Hematopoietic multipotent progenitor cell treated with erythropoietin and hydrocortisone succinate and interleukin-3 and kit ligand, for 4 days (in vitro differentiated cells): ENCODE measurements at places on chromosomes 7 and 10.

DNA sequence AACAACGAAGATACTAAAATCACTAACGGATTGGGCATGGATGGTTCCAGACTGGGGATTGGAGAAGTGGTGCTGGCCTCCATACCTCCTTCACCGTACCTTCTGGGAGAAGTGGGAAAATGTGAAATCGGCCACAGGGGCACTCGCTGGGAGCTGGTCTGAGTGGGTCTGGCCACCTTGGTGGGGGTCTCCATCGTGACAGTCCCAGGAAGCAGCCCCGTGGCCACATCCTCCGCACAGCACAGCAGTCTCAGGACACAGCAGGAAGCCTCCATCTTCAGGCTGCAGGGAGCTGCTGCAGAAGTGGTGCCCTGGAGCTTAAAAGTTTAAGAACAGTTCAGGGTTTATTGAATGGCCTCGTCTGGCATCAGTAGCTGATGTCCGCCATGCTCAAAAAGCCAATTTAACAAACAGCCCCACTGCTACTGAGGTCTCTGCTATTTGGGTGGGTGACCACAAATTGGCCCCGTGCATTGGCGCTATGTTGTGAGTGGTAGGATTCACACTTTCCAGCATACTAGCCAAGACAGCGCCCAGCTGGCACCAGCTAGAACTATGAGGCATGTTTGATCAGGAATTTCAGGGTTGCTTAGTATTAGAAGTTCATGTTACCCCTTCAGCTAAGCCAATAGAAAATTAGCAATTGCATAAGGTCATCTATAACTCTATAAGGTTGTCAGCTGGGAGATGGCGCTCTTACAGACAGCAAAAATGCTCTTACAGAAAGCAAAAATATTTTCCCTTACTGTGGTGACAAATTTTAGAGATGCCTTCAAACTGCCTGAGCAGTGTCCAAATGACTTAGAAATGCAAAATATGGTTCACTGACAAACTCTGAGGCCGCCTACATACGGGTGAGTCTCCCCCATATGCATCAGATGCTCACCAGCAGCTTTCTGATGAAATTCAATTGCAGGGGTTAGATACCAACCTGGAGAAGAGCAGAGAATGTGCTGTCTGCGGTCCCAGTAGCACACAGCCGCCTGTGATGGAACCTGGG lies 17.0 kb downstream of the PKD1L1 start:
- no peak for DNase-seq

GRCh38 chr7:147380926-147381325 lies 1209.6 kb upstream of the C7orf33 start:
- no peak for DNase-seq

DNA sequence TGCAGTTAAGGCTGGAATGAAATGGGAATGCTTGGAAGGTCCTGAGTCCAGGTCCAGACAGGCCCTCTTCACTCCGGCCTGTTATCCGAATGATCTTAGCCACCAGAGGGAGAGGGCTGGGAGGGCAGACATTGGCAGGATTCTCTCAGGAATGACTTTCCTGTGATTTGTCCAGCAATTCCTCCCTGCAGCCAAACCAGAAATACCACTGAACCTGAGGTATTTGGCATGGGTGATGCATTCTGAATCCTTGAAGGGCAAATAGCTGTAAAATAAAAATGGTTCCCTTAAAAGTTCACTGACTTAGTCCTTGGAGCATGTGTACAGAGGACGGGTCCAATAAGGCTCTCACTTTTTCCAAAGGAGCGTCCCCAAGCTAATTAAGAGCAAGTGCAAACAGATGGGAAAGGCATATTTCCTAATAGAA lies 77.5 kb upstream of the HABP2 start:
- no peak for DNase-seq

GRCh38 chr10:6924166-6924565 lies 344.1 kb upstream of the PRKCQ start:
- peak; percentile 11 for DNase-seq

- DNase-seq, result no peak
These were observed 16.0 kb downstream of the CREB3L2 start for GRCh38 chr7:137985897-137986251.

- DNase-seq, result no peak
These were observed 27.0 kb upstream of the JAZF1 start for GRCh38 chr7:28207486-28208158.

DNA sequence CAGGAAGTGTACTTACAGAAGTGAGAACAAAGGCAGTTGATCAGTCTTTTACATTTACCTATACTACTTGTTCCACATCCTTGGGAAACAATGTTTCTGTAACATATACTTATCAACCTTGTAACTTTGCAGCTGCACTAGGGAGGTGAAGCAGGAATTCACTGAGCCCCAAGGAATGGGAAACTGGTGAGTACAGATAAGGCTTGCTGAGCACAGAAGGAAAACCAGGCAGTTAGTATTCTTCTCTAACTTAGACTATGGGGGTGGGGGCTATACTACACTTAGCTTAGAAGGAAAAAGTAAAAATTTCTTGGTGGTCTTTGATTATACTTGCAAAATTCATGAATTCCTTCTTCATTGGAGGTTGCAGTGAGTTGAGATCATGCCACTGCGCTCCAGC lies 6.9 kb upstream of the ZNF33A start:
- peak; percentile 36 for DNase-seq

- no peak for DNase-seq
These were observed 87.2 kb upstream of the INSYN2A start for GRCh38 chr10:127283576-127283975.

GRCh38 chr10:131446171-131446570 lies 134.7 kb upstream of the TCERG1L start:
- no peak for DNase-seq

GRCh38 chr7:56028942-56029630 lies 22.2 kb downstream of the PSPH start:
- DNase-seq, result no peak

GRCh38 chr10:108849186-108849585 lies 1074.1 kb downstream of the XPNPEP1 start:
- DNase-seq, result no peak

GRCh38 chr10:43160046-43160920 lies 22.0 kb downstream of the CSGALNACT2 start:
- peak; percentile 67 for DNase-seq

GRCh38 chr10:9342885-9343570 lies 1288.5 kb downstream of the GATA3 start:
- DNase-seq, result peak; percentile 84

DNA sequence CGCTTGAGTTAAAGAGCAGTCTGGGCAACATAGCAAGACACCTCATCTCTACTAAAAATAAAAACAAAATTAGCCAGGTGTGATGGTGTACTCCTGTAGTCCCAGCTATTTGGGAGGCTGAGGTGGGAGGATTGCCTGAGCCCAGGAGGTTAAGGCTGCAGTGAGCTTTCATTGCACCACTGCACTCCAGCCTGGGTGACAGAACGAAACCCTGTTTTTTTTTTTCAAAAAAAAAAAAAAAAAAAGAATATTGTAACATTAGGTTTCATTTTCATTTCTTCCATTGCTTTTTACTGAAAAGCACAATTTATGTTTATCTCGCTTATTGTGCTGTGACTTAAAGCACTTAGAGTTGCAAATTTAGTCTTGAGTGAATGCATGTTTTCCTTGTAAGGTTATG lies 80.0 kb downstream of the MLLT10 start:
- DNase-seq, result no peak

DNA sequence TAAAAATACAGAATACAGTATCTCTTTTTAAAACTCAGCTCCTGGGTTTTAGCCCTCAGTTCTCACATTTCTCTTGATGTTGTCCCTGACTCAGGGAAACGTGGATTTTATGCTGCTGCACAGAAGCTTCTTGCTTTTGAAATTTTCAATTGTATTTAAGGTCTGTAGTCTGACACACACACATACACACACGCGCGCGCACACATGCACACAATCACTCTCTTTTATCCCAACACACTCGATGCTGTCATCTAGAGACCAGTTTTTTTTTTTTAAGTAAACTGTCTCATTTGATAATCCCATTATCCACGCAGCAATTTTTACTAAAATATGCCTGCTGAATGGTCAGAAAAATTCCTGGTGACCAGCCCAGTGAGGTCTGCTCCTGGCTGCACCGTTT lies 108.6 kb downstream of the KMT2E start:
- DNase-seq, result no peak

DNA sequence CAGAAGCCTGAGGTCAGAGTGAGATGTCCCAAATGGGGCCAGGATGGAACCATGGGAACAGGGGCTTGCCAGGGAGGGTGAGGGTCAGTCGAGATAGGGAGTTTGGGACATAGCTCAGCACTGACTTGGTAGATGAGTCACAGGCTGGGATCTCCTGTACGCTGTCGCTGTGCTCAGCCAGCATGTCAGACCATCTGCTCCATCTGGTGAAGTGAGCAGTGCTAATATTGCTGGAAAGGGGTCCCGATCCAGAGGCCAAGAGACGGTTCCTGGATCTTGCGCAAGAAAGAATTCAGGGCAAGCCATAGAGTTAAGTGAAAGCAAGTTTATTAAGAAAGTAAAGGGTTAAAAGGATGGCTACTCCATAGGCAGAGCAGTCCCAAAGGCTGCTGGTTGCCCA lies 505.6 kb downstream of the GALNT17 start:
- no peak for DNase-seq
